BE2C (cell line): ENCODE measurements at places on chromosomes 4 and X.

GRCh38 chrX:32780109-32780508, 431.2 kb downstream of the DMD start:
- DNase-seq = no peak

DNA sequence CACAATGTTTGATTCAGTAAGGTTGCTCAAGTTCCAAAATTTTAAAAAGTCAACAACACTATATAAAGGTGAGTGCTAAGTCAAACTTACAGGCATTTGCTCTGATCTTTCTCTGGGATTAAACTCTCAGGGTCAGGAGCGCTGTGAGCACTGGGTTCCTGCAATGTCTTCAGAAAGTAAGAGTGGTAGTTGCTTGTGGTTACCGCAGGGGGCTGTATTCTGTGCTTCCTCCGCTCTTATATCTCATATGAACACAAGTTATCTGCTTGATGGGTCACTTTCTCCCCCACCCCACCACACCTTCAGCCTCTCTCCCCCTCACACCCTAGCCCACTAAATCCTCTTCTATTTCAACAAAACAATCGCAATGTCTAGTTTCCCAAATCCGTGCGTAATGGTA, 116.4 kb upstream of the IGSF1 start:
- DNase-seq = no peak

DNA sequence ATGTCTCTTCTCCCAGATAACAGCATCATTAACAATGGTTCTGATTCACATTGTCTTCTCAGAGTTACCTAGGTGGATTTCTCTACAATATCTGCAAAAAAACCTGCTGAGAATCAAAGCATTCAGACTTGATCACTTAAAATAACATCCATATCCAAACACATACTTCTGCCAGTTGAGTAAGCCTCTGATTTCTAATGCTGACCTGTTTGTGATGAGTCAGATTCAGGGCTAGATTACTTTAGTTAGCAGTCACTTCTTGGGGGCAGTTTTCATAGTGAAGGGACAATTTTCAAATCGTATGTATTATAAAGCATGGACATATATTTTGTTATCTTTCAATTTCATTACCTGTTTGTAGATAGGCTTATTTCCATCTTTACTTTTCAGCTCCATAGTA, 35.5 kb downstream of the CCNI start:
- no peak for DNase-seq

- DNase-seq = no peak
Observed at GRCh38 chrX:45309096-45309495, 108.4 kb upstream of the DIPK2B start.

DNA sequence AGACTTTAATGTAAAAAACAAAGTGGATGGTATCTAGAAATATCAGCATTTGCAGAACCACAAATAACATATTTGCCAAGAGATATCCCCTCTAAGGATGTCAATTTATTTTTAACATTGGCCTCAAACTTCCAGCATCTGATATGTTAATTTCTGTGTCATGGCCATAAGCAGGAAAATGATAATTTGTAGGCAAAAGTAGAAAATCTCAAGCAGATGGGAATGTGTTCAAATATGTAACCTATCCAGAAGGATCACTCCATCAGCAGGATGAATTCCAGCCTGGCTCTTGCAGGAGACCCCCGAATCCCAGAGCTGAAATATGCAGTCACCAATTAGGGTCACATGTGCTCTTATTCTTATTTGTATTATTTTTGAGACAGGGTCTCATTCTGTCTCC, 55.4 kb upstream of the PRKX start:
- no peak for DNase-seq

- no peak for DNase-seq
Observed at GRCh38 chrX:39507034-39507433, 590.7 kb downstream of the BCOR start.

DNA sequence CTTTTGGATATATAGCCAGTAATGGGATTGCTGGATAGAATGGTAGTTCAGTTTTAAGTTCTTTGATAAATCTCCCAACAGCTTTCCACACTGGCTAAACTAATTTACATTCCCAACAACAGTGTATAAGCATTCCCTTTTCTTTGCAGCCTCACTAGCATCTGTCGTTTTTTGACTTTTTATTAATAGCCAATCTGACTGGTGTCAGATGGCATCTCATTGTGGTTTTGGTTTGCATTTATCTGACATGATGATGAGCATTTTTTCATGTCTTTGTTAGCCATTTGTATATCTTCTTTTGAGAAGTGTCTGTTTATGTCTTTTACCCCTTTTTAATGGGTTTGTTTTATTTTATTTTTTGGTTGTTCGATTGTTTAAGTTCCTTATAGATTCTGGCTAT, 13.3 kb downstream of the UBQLN2 start:
- no peak for DNase-seq

DNA sequence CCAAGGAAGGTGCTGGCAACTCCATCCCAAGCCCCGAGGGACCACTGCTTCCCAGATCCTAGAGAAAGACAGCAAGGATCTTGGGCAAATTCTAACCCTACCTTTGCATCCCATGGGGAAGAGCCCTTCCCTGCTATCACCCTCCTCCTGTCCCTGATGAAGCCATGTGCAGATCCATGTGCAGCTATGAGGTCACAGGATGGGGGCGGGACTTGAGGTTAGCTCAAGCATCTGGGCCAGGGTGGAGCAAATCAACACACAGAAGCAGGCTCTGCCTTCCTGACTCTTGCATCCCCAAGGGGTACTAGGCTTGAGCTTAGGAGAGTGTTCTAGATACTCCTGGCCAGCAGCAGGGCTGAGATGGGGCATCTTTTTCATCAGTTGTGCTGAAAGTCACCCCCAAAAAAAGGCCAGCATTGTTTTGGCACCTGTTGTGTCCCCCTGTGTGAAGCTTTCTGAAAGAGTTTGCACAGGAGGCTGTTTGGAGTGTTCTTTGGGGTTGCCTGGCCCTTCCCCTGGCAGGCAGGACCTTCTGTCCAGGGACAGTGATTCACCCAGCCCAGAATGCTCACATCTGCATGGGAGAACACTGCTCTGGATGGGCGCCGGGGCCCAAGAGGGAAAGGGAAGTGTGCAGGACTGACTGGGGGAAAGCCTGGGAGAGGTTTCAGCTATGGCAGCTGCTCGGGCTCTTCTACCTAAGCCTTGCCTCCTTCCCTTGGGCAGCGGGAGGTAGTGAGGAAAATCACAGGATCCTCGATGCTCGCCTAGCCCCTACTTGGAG, 50.8 kb downstream of the PRPS1 start:
- DNase-seq = peak; percentile 36

DNA sequence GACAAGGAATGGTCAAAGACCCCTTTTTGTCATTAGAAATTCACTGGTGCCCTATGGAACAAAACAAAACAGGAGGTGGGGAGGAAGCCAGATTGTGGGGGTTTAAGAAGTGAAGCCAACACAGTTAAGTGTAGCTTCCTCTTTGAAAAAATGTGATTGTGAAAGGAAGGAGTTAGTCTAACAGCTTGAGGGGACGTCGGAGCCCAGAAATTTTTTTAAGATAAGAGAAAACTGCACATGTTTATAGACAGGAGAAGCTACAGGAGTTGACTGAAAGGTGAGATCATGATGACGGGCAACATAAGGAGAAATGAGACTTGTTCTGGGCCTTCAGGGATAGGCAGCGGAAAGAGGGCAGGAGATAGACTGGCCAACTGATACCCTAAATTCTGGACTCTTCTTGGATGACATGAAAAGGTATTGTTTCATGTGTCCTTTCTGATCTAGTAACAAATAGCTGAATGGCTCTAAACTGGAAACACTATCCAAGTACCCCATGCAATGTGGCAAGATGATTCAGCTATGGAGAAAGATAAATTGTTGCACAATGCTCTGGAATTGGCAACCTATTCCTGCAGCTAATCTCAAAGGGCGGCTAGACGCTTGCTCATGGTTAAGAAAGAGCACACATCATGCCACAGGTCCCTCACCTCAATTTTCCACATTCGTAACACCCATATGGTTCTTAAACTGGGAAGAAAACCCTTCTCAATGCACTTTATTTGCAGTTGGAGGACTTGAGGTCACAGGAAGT, 3.7 kb upstream of the HDAC8 start:
- no peak for DNase-seq

- no peak for DNase-seq
Observed at GRCh38 chr4:140330311-140330900, 43.0 kb upstream of the SCOC start.

DNA sequence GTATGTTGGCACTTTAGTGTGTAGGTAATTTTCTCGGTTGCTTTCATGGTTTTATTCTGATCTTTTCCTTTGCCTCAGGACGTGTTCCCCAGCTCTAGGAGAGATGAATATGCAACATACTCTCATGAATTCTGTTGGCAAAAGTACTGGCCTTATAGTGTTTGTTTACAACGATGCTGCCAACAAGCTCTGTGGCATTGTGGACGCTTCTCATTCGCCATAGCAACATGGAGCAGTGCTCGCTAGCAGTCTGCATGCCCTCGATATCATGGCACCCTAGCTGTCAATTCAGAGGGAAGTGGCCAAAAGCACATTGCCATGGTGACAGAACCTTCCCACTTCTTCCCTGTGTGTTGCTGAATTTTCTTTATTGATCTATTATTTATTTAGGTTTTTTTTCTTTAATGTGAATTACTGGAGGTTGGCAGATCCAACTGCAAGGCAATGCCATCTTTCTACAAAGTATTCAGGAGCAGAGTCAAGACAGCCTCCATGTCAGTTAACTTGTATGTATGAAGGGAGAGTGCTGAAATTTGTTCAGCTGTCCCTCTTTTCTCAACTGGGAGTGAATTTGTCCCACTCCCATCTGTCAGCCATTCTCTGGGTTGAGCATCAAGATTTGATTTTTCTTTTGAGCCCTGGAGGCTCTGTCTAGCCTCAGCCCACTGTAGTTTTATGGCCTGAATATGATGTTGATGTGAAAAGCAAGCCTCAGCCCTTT, 224.9 kb upstream of the VCX3A start:
- no peak for DNase-seq

GRCh38 chrX:5915783-5916182, 312.9 kb downstream of the NLGN4X start:
- no peak for DNase-seq

DNA sequence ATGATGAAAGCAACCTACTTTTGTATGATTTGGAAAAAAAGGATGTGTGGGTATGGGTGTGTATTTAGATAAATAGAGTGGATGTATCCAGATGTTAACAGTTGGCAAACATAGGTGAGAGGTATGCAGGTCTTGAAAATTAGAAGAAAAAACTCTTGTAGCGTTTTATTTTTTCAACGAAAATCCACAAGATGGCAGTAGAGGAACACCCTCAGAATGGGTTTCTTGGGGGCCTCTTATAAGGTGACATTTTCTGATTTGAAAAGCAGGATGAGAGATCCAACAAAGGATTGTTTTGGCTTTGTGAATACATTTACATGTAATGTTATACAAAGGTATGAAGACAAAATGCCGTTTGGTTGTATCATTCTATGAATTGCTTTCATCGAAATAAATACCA, 68.3 kb downstream of the FMR1NB start:
- DNase-seq = no peak

GRCh38 chr4:113209652-113210320, 160.3 kb downstream of the ANK2 start:
- no peak for DNase-seq

- no peak for DNase-seq
Observed at GRCh38 chrX:40513012-40513411, 67.8 kb upstream of the ATP6AP2 start.

DNA sequence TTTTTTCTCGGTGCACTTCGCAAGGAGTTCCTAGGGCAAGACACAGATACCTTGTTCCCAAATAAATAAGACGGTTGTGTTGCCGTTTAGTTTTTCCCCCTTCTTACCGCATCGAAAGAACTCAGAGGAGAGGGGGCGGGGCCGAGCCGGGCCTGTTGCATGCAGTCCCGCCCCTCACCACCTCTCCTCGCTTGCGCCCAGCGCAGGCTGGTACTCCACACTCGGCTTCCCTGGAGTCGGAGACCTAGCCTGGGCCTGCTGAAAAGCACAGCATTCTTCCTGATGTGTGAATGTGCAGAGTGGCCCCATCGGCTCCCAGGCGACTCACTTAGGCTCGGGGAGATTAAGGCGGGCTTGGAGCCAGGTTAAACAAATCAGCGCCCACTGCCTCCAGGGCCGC, 26.1 kb upstream of the VMA21 start:
- peak; percentile 59 for DNase-seq

DNA sequence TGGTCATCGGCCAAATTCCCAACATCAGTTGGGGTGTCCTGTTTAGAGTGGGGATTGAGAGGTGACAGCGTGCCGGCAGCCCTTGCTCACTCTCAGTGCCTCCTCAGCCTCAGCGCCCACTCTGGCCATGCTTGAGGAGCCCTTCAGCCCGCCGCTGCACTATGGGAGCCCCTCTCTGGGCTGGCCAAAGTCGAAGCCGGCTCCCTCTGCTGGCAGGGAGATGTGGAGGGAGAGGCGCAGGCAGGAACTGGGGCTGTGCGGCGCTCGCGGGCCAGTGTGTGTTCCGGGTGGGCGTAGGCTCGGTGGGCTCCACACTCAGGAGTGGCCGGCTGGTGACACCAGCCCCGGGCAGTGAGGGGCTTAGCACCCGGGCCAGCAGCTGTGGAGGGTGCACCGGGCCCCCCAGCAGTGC, 7.1 kb upstream of the CENPU start:
- no peak for DNase-seq

GRCh38 chr4:121693450-121693849, 3.3 kb downstream of the ANXA5 start:
- no peak for DNase-seq

DNA sequence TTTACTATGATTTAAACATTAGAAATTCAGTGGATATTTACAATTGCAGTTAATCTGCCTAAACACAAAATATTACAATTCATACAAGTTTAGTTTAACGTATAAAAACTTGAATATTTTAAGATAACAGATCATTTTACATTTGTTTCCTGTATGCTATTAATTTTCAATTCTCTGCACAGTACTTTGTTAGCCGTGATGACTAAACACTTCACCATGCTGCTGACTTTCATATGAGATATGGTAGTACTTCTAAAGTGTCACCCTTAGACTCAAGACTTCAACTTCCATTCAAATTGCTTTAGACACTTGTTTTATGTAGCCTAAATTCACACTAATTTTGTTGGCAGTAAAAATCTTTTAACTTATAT, 1646.4 kb upstream of the ADGRL3 start:
- no peak for DNase-seq

GRCh38 chr4:158871335-158871724, 102.5 kb downstream of the FNIP2 start:
- DNase-seq = no peak

- no peak for DNase-seq
Observed at GRCh38 chrX:153501530-153501929, 6.8 kb downstream of the BGN start.

GRCh38 chr4:187499956-187500355, 495.6 kb upstream of the ZFP42 start:
- no peak for DNase-seq

GRCh38 chr4:182017038-182017437, 226.2 kb upstream of the TENM3 start:
- DNase-seq = no peak

DNA sequence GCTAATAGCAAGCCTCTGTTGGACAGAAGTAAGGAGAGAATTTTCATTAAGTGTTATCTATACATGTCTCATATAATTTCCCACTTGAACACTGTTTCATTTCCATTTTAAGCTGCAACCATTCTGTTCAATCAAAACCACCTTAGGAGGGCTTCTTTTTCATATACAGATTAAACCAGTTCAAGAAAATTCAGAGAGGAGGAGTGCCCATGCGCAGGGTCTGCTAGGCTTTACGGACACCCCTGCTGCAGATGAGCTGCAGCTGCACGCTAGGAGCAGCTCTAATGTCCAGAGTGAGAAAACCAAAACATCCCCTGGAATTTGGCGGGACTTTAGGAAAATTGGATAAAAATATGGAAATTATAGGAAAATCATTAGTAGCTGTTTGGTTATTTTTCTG, 541.0 kb downstream of the SPRY1 start:
- no peak for DNase-seq

- no peak for DNase-seq
Observed at GRCh38 chr4:112513971-112514646, 1.9 kb downstream of the NEUROG2 start.
